AG10803 (cell line): ENCODE measurements at places on chromosomes 16 and 17.

GRCh38 chr16:67967958-67968399 lies 458 bp downstream of the SLC12A4 start:
- peak; percentile 42 for DNase-seq

GRCh38 chr16:31094088-31094423 lies 541 bp downstream of the VKORC1 start:
- no peak for DNase-seq

DNA sequence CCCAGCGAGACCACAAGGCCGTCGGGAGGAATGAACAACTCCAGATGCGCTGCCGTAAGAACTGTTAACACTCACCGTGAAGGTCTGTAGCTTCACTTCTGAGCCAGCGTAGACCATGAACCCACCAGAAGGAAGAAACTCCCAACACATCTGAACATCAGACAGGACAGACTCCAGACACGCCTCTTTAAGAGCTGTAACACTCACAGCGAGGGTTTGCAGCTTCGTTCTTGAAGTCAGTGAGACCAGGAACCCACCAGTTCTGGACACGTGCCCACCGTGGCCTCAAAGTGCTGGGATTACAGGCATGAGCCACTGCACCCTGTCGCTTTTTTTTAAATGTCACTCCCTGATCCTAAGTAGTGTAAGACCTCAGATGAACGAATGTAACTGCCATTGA lies 17.3 kb downstream of the KPNA2 start:
- DNase-seq: peak; percentile 52

DNA sequence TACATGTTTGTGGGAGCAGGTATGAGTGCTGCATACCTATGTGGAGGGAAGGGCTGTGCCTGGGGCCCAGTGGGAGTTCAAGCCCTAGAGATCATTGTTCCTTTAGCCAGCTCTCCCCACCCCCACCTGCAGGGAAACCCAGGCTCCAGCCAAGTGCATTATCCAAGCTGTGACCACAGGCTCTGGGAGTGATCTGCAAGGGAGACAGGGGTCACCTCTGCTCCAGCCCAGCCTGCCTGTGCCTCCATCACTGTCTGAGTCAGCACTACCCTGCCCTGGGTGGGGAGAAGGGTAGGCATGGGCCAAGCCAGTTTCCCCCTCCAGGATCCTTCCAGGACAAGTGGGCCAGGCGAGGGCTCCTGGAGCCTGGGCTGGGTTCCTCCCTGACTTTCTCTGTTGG lies 32.1 kb upstream of the SBK1 start:
- DNase-seq: no peak

DNA sequence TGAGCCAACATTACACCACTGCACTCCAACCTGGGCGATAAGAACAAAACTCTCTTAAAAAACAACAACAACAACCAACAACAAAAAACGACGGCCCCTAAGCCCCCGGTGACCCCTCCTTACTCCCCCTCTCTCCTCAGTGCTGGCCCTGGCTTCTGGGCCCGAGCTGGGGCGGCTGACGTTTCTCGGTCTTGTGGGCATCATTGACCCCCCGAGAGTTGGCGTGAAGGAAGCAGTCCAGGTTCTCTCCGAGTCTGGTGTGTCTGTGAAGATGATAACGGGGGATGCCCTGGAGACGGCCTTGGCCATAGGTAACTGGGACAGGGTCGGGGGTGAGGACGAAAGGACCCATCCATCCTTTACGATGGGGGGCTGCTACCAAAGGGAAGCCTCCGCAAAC lies 52.7 kb downstream of the MEAK7 start:
- DNase-seq: no peak

- peak; percentile 81 for DNase-seq
Measured at GRCh38 chr16:86227801-86228200, 282.5 kb upstream of the FOXF1 start.

- peak; percentile 97 for DNase-seq
Measured at GRCh38 chr17:71412803-71413202, 708.0 kb upstream of the SOX9 start.

DNA sequence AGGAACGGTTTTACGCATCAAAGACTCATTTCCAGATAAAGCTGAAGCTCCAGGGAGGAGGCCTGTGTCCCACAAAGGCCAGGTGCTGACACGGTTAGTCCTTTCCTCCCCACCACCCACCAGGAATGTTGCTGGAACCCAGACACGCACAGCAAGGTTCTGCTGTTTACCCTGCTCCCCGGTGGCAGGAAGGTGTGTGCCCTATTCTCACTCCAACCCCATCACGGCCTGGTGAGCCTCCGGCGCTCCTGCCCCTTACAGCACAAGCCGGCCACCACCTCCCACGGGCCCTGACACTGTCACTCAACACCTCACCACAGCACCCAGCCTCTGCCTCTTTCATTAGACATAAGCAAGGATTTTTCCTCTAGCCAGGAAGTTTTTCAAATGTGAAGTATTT lies 47.8 kb downstream of the ANKRD11 start:
- DNase-seq: no peak

- no peak for DNase-seq
Measured at GRCh38 chr17:79847698-79848369, 8.6 kb upstream of the CBX4 start.

DNA sequence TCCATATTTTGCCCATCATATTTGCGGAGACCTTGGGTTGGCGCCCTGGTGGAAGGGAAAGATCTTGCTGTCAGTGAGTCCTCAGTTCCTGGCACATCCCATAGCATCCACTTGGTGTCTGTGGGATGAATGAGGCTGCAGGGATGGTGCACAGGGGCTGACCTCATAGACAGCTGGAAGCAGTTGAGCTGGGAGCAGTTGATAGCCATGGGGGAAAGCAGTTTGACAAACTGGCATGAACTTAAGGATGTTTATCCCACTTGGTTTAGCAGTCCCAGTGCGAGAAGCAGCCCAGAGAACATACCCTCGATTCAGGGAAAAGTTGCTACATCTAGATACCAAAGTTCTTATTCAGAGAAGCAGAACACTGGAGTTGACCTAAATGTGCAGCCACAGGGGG lies 80.7 kb downstream of the SNX29 start:
- peak; percentile 94 for DNase-seq

GRCh38 chr17:64406321-64407200 lies 15.9 kb upstream of the PECAM1 start:
- DNase-seq: no peak

DNA sequence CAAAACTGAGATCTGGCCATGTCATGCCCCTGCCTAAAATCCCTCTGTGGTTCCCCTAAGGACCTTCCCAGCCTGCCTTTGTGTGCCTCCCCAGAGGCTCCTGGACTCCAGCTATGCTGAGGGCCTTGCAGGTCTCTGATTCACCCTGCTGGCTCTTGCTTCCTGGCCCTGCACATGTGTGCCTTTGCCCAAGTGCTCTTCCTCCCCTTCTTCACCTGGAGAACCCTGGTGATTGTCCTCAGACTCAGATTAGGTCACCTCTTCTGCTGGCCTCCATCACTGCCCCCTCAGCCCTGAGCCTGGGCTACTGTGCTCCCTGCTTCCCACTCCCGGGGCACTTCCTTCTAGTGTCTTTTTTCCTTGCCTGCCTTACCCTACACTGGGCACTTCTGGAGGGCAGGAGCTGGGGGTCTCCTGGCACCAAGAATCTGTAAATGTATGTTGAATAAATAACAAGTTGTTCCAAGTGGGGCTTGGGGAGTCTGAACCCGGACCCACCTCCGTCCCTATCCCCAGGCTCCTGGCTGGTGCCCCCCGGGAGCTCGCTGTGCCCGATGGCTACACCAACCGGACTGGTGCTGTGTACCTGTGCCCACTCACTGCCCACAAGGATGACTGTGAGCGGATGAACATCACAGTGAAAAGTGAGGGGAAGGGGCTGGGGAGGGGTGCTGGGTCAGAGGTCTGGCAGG lies 7.8 kb downstream of the ITGA3 start:
- DNase-seq: peak; percentile 56

- DNase-seq: no peak
Measured at GRCh38 chr17:5703736-5704135, 119.4 kb upstream of the NLRP1 start.

DNA sequence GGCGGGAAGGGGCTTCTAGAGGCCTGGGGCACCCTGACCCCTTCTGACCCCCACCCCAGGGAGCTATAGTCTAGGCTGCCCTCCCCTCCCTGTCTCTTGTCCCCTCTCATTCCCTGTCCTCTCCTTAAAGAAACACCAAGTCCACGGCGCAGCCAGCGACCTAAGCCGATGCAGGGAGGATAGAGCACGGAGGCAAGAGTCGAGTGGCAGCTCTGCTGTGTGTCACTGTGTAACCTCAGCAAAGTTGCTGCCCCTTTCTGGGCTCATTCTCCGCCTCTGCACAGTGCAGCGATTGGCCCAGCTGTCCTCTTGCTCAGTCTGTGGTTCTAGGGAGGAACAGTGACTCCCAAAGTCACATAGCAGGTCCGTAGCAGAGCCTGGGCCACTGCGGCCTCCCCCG lies 36.5 kb upstream of the SBK1 start:
- DNase-seq: no peak

DNA sequence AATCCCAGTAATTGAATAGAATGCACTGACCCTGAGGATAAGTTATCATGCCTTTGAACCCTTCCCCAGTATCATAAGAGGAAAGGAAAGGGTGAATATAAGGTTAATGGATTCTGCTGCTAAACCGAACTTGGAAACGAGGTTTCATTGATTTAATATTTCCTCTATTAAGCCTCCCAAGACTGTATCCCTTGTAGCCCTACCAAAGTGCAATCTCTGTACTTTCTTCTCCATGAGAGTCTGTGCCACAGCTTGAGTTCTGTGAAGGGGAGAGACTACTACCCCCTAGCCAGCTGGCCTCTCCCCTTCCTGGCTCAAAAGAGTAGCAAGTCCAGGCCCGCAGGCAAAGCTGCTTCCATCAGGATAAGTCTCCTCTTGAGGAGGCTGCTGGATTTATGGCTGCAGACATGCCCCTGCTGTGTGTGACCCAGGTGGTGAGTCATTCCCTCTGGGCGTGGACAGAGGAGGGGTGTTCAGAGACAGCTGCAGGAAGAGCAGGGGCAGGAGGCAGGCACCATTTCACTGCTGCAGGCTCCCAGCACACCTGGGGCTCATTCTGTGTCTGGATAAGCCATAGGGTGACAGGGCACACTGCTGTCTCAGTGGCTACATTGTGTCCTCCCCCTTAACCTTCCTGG lies 58.4 kb downstream of the TOM1L2 start:
- DNase-seq: peak; percentile 87

DNA sequence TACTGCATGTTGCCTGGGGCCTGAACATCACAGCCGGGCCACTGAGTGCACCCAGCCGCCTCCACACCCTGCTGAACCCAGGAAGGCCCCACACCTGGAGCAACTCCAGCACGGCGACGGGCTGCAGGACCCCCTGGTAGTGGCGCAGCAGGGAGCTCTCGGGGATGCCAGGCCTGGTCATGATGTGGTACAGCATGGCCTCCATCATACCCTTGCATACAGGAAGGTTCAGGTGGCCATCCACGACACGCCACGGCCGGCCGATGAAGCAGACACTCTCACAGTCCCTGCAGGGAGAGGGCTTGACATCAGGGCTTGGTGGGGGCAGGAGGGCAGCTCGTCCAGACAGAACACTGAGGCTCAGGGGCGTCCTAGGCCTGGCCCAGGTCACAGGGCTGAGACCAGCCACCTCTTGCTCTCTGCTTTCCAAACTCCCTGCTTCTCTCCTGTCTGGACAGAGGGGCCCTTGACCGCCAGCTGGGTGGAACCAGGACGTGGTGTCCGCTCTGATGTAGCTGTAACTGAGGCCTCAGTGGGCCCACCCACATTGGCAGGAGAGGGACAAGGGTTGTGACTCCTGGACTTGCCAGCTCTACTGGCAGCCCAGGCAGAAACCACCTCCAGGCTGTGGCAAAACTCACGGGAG lies 60.3 kb downstream of the IL21R start:
- DNase-seq: no peak

- DNase-seq: no peak
Measured at GRCh38 chr17:75795820-75796607, 11.4 kb downstream of the UNK start.

GRCh38 chr17:64130559-64131001 lies 636 bp upstream of the ERN1 start:
- DNase-seq: peak; percentile 79

GRCh38 chr16:19746561-19746960 lies 28.5 kb downstream of the IQCK start:
- no peak for DNase-seq

DNA sequence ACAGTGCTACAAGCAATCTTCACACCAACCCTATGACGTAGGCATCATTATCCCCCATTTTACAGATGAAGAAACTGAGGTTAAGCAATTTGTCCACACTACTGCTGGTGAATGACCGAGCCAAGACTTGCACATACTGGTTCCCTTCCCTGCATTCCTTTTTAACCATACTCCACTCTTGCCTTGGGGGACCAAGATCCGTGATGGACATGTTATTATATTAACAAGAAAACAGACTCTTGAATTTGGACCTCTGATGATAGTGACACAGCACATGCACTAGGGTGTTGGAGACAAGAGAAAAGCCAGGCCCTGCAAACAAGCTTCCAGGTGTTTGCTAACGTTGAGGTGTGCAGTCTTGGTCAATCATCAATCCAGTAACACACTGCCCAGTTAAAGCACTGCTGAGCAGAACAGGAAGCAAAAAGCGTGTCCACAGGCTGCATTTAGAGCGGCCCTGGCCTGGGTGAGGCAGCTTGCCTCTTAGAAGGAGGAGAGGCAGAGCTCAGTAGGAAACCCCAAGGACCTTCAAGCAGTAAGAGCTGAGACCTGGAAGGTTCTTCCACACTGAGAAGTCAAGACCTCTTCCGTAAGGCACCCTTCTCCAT lies 36.7 kb downstream of the HNF1B start:
- DNase-seq: no peak

- no peak for DNase-seq
Measured at GRCh38 chr17:62625870-62626200, 1.6 kb upstream of the MRC2 start.

DNA sequence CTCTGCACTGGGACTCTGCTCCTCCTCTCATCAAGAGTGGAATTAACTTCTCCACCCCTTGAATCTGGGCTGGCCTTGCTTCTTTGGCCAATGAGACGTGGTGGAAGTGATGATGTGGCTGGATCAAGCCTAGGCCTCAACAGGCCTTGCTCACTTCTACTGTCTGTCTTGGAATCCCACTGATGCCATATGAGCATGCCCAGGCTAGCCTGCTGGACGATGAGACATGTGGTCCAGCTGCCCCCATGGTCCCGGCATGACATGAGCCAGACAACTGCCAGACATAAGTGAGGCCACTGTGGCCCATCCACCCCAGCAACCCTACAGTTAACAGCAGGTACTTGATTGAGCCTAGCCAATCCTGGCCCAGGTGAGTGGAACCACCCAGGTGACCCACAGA lies 18.7 kb downstream of the VAC14 start:
- no peak for DNase-seq

GRCh38 chr16:89193576-89194293 lies 6.6 kb downstream of the SLC22A31 start:
- no peak for DNase-seq
